ENCODE measurements at places on chromosomes 1 and 21. TPM values are rescaled to one million over a fixed set of nuclear protein-coding genes. Genes with fewer than 3 reads are reported as not detected.

GRCh38 chr1:178188306-178188705 is 94.4 kb downstream of the RASAL2 start:
- no peak overlapping the region for H3K27ac ChIP-seq
- H3K27me3 ChIP-seq: no peaks in the 10 kb centered on the region
- H3K36me3 ChIP-seq: no peaks in the 10 kb centered on the region
- DNase-seq: no peak
- no peak overlapping the region for H3K4me3 ChIP-seq

DNA sequence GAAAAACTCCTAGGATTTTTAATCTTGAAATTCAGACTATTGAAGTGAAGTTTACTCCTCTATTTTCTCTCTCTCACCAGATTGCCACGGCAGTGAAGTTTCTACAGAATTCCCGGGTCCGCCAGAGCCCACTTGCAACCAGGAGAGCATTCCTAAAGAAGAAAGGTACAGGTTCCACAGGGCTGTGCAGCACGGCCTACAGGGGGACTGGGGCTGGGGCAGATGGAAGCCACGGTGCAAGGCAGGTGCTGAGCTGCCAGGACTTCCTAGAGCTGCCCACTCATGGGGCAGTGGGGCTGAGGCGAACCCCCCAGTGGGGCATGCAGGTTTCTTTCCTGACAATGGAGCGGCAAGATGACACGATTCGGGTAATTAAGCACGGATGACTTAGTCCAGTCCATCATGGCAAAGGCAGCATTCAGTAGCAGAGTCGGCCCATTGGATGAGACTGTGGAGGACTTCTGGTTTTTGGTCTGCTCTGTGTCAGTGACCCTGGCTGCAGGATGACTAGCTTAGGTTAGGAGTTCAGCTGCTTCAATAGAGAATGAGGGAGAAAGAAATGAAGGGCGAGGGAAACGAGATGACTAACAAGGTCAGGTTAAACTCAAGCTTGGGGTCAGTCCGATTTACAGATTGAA is 61.5 kb downstream of the PEX14 start:
- H3K27me3 ChIP-seq: no peaks in the 10 kb centered on the region
- DNase-seq: no peak
- H3K36me3 ChIP-seq: peaks cover 18% of the 10 kb centered on the region
- H3K27ac ChIP-seq: no peak overlapping the region
- H3K4me3 ChIP-seq: no peak overlapping the region

- no peak for DNase-seq
- H3K27me3 ChIP-seq: peaks cover 4% of the 10 kb centered on the region
- no peak overlapping the region for H3K27ac ChIP-seq
- H3K36me3 ChIP-seq: no peaks in the 10 kb centered on the region
- peaks cover 5% of the 10 kb centered on the region for H3K4me1 ChIP-seq
- no peak overlapping the region for H3K4me3 ChIP-seq
Measured at GRCh38 chr1:228750915-228751314, 15.6 kb downstream of the RHOU start.

GRCh38 chr1:16464917-16465625 is 24.5 kb downstream of the NECAP2 start:
- no peaks in the 10 kb centered on the region for H3K27me3 ChIP-seq
- H3K36me3 ChIP-seq: peaks cover 11% of the 10 kb centered on the region
- no peak overlapping the region for H3K27ac ChIP-seq
- no peaks in the 10 kb centered on the region for H3K4me1 ChIP-seq
- no peak overlapping the region for H3K4me3 ChIP-seq
- no peak for DNase-seq

DNA sequence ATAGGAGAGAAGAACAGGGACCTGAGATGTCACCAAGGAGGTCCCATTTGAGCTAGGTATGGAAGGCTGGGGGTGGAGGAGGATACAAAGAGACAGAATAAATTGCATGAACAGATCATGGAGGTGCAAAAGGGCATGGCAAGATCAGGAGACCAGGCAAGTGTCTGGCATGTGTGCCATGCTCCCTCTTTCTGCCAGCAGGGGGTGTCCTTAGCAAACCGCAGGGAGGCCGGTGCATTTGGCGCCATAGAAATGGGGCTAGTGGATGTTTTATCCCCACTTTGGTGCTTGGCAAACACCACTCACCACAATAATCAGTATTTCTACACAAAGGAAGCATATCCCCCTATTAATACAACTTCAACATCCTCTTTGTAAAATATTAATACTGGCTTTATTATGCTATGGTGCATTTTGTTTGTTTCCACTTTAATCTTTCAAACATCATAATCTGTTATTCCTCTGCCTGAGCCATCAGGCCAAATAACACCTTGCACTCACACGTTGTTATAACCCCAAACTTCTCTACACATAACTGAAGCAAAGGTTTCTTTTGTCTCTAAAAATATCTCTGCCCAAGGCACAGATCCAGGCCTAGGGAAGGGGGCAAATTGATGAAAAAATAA is 25.9 kb downstream of the S100A6 start:
- DNase-seq: peak; percentile 44
- no peaks in the 10 kb centered on the region for H3K36me3 ChIP-seq
- peaks cover 3% of the 10 kb centered on the region for H3K4me1 ChIP-seq
- H3K27me3 ChIP-seq: no peaks in the 10 kb centered on the region

GRCh38 chr21:32602099-32602498 is 10.1 kb downstream of the CFAP298 start:
- DNase-seq: no peak
- H3K27me3 ChIP-seq: no peaks in the 10 kb centered on the region
- H3K27ac ChIP-seq: no peak overlapping the region
- peaks cover 63% of the 10 kb centered on the region for H3K36me3 ChIP-seq
- no peaks in the 10 kb centered on the region for H3K4me1 ChIP-seq

The LRRN2 gene
- total RNA-seq: not detected

Data from CD8-positive, alpha-beta memory T cell (primary cell).